ENCODE measurements at places on chromosomes 3 and 15.

GRCh38 chr15:66940368-66940767 lies 125.0 kb upstream of the SMAD3 start:
- DNase-seq = no peak

GRCh38 chr3:179149406-179149867 lies 1.3 kb downstream of the PIK3CA start:
- DNase-seq = no peak

- DNase-seq = no peak
Measured at GRCh38 chr3:192514754-192515663, 212.3 kb downstream of the FGF12 start.

GRCh38 chr15:51848811-51849210 lies 19.4 kb downstream of the TMOD3 start:
- no peak for DNase-seq

- DNase-seq = peak; percentile 73
Measured at GRCh38 chr3:179558742-179559364, 3.9 kb upstream of the ACTL6A start.

GRCh38 chr15:84879088-84879780 lies 5.2 kb upstream of the SLC28A1 start:
- DNase-seq = no peak

GRCh38 chr15:97691799-97692198 lies 268.7 kb upstream of the ARRDC4 start:
- DNase-seq = no peak

- DNase-seq = no peak
Measured at GRCh38 chr3:155232605-155233004, 60.9 kb downstream of the STRIT1 start.

DNA sequence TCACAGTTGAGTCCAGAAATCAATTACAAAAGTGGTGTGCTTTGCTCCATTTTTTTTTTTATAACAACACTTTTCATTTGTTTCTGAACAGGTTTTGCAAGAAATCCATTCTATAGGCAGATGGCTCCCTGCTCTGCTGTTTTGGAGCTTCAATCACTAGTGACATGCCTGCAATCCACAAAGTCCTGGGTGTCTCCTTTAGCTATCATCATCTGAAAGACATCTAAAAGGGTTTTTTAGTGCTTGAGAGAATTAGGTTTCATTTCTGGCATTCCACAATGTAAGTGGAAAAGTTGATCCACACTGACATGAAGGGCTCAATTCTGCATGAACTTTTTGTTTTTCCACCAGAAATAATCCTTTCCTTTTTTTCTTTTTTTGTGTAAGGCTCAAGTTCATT lies 24.0 kb upstream of the MEIS2 start:
- no peak for DNase-seq
